Suprapubic skin (tissue), 4 donors: ENCODE measurements at places on chromosomes 3 and 15.
A peak's percentile ranks its signal among the peaks of the same experiment; 100 is the strongest.

GRCh38 chr15:100536733-100537132 is 8.0 kb upstream of the CERS3 start:
- DNase-seq: no peak

GRCh38 chr3:72665701-72666446 is 182.4 kb downstream of the SHQ1 start:
- DNase-seq: no peak

DNA sequence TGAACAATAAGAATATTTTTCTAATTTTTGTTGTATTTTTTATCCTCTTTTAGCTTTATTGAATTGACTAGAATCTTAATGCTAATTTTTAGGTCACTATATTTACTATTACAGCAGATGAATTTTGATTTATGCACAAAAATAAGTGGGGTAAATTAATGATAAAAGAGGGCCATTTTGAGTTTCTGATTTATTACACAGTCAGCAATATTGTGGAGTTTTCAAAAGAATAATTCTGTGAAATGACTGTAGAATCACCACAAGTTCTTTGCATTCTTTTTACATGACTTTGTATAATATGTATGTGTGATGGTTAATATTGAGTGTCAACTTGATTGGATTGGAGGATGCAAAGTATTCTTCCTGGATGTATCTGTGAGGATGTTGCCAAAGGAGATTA is 812.4 kb upstream of the DPPA4 start:
- DNase-seq: no peak

DNA sequence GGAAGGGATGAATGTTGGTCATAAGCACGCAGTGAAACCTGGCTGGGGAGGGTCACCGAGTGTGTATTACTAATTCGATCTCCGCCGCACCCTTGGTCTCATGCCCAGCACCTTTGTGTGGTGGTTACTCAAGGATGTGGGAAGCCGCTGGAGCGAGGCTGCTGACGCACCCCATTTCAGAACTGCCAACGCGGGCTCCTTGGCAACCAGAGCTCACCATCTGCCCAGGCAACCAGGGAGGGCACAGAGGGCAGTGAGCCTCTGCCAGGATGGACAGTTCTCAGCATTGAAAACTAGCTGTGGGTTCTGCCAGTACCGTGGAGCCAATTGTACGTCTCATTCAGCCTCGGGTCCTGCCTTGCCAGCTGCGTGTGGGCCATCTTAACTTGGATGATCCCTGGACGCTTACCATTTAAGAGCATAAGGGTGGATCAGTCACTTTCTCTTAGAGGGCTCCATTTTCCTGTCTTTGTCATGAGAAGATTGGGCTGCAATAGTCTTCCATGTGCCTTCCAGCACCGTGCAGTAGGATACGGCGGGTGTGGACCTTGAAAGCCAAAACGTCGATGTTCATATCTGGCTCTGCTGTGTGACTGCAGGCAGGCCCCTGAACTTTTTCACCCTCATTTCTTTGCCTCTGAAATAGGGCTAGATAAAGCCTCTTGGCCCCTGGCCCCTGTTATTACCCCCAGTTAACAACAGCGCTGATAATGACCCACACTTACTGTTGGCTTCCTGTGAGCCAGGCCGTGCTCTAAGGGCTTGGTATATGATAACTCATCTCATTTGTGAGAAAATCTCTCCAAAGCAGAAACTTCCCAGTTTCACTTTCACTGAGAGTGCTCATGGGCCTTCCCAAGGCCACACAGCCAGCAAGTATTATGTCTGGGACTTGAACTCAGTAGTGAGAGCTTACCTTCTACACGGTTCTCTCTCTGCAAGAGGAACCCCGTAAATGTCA is 238.8 kb downstream of the OPA1 start:
- no peak for DNase-seq

- no peak for DNase-seq
Measured at GRCh38 chr3:184031187-184031792, at the start of gene HTR3D. Gene HTR3D, plus strand, starts transcription at chr3:184031742. Its CDS starts 0 bp downstream, at chr3:184031742.

- DNase-seq: no peak
Measured at GRCh38 chr3:123739754-123740153, 144.4 kb downstream of the MYLK start.

DNA sequence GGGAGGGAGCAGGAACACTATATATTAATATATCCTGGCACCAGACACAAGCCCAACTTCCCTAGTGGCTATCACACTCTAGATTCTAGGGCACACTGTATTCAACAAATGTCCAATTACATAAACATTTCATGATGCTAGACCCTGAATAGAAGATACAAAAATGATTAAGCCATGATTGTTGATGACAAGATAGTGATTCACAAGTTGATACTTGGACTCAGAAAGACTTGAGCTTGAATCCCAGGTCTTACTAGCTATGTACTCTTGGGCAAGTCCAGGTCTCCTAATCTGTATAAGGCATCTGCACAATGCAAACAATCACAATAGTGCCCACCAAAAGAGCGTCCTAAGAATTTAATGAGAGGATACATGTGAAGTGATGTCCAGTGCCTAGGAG is 10.0 kb upstream of the SNTN start:
- no peak for DNase-seq

DNA sequence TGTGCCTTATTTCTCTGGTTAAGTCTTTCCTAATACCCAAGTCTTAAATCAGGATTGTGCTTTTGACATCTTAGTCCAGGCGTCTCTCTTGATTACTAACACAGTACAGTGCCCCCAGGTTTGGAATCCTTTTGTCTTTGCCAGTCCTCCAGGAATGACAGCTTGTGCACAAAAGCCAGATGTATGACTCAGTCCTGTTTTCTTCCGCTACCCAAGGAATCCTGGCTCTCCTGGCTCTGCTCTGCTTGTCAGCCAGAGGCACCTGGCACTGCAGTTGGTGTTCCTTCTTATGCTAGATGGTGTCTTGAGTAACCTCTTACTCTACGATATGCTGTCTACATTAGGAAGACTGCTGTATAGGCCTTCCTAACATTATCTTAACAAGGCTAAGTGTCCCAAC is 728.2 kb upstream of the NECTIN3 start:
- DNase-seq: no peak

- DNase-seq: no peak
Measured at GRCh38 chr15:49712846-49713450, 92.1 kb downstream of the DTWD1 start.

DNA sequence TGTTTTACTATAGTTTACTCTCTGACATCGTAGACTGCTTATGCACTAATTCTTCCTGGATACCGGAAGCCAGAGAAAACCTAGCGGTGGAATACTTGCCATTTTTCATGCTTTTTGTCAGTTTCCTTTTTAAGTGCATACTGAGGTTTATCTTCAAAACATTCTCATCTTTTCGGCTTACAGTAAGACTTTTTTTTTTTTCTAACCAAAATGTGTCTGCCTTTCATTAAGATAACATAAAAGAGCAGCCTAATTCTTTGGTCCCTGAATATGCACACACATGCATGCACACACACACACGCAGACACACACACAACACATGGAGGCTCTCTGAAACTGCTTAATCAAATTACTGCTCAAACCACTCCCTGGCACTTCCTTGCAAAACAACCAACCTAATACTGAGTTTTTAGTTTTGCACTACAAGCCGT is 1.3 kb downstream of the ZNF445 start:
- DNase-seq: no peak

GRCh38 chr15:64942356-64942755 is 30.7 kb downstream of the ANKDD1A start:
- DNase-seq: peak; percentile 72

DNA sequence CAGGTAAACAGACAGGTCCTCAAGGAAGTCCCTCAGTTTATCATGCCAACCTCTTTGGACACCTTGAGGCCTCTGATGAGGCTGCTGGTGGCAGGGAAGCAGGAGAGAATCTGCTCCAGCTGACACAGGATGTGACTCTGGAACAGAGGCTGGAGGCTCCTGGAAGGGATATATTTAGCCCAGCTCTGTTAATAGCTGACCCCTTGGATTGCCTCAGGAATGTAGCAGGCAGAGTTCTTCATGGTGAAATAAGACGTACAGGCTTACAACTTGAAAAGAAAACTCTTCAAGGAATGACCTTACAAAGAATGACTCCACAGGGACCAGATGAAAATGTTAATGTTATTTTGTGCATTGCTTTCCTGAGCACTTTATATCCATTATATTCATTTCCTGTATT is 90.5 kb downstream of the AQP9 start:
- DNase-seq: no peak

- DNase-seq: no peak
Measured at GRCh38 chr3:139353920-139354556, 10.2 kb downstream of the MRPS22 start.

- no peak for DNase-seq
Measured at GRCh38 chr3:141557961-141558706, 71.3 kb downstream of the RASA2 start.

- no peak for DNase-seq
Measured at GRCh38 chr15:59312205-59312604, 60.5 kb downstream of the MYO1E start.

GRCh38 chr3:182908471-182908870 is 71.9 kb downstream of the DCUN1D1 start:
- DNase-seq: no peak

DNA sequence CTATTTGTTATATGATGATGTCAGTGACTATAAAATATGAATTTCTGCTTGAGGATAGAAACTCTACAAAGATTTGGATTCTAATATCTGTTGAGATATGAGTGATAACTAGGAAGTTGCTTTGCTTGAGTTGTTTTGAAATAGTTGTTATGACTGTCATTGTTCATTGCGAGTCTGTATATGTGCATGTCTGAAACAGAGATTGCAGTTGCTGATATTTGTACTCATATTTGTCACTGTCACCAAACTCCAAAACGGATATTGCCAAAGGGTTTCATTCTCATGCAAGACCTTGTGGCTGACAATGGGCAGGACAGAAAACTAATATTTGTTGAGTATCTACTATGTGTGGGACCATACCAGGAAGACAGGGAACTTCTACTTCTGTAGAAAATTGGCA is 240.2 kb downstream of the CD47 start:
- DNase-seq: no peak

GRCh38 chr3:194354315-194354714 is 3.2 kb upstream of the CPN2 start:
- DNase-seq: no peak

GRCh38 chr3:104458657-104459056 is 908.1 kb upstream of the ALCAM start:
- no peak for DNase-seq

GRCh38 chr3:13567684-13568514 is 19.0 kb downstream of the FBLN2 start:
- DNase-seq: no peak

GRCh38 chr3:11568503-11569155 is 75.1 kb downstream of the VGLL4 start:
- DNase-seq: peak; percentile 90

DNA sequence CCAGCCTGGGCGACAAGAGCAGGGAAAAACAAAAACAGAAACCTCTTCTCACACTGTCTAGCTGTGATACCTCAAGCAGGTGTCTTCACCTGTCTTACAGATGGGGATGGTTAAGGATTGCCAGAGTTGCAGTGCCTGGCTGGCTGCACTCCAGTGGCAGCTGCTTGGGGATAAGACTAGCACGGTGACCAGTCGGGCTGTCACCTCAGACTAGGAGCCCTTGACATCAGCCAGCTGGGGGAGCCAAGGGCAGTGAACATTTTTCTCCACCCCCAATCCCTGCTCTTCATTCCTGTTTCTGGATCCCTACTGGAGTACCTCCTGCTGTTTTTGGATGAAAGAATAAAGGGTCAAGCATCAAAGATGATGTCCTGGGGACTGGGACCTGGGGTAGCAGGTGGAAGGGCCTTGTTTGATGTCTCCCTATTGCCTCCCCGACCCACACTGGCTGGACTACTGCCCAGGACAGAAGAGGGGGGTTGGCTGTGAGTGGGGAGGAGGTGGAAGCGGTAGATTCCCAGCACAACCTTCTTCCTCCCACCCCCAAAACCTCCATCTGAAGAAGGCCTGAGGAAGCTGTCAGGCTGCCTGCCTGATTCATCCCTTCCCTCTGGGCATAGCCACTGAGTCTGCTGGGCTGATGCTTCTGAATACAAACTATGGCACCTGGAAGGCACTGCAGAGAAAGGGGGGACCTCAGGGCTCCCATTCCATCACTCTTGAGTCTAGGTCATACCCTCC is 7.0 kb upstream of the CPNE9 start:
- DNase-seq: no peak

DNA sequence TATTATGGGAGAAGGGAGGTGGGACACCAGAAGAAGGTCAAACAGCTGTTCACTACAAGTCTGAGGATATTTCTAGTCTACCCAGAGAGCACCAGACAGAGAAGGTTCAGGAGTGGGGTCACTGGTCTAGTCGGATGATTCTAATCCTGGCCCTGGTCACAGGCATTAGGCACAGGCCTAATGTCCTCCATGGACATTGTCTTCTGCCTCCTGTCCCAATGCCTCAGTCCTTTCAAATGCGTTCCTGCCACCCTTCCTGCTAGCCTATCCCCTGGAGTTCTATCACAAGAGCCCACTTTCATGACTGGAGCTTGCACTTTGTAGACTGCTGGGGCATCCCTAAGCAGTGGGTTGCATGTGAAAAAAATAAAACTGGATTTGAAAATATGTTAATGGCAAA is 83.9 kb upstream of the PFN2 start:
- DNase-seq: no peak

GRCh38 chr3:50515565-50516439 is 12.4 kb upstream of the CACNA2D2 start:
- DNase-seq: no peak

GRCh38 chr3:128492671-128493569 is at the start of gene GATA2:
Gene GATA2, minus strand, starts transcription at chr3:128493201. Its CDS starts 6,170 bp downstream, at chr3:128487031.
- peak; percentile 74 for DNase-seq

DNA sequence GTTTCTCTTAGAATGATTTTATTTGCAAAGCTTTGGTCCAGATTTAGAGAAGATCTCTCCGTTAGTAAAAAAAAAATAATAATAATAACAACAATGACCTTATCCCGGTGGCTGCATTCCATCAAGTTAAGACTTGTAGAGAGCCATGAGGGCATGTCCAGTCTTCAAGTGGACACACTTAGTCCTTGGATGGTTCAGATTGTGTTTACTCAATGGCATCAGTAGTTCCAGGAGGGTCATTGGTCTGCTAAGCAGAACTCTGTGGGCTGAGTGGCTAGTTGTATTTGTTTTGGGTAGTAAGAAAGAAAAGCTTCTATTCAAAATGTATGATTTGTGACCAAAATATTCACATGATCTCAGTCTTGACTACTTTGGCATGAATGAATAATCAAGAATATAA is 116.3 kb upstream of the UBE2E2 start:
- no peak for DNase-seq

GRCh38 chr15:94844538-94845389 is 613.4 kb downstream of the MCTP2 start:
- no peak for DNase-seq

GRCh38 chr15:41734079-41734478 is 40.2 kb upstream of the MAPKBP1 start:
- no peak for DNase-seq

DNA sequence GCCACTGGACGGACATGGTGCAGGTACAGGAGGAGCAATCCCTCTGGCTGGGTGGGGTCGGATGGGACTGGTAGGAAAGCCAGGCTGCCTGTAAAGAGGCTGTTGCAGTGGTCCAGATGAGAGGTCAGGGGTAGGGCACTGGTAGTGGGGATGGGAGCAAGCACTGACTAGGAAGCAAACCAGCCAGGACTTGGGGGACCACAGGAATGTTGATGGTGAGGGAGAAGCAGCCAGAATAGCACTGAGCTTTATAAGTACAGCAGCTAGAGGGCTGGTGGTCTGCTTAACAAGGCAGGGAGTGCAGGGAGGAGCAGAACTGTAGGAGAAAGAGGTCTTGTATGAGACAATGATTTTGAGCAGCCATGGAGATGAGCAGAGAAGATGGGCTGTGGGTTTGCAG is 38.7 kb upstream of the PTPN23 start:
- no peak for DNase-seq
